ENCODE measurements at places on chromosomes 5 and 9.
A peak's percentile ranks its signal among the peaks of the same experiment; 100 is the strongest.

DNA sequence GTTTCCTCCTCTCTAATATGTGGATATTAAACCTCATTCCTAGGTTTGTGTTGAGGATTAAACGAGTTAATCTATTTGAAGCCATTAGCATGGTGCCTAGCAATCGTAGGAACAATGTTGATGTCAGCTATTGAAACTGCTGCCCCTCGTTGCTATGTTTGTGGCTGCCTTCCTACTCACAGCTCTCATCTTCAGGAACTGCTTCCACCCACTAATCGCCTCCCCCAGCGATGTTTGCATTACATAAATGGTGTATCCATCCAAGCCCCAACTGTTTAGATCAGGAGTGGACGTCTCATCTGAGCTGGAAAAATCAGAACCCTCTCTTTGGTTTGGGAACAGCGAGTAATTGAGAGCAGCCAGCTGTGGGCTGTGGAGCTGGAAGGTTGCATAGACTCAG is 416.6 kb downstream of the ARHGEF28 start:
- no peak for DNase-seq

GRCh38 chr5:122377026-122377425 is 65.0 kb downstream of the SNCAIP start:
- no peak for DNase-seq

DNA sequence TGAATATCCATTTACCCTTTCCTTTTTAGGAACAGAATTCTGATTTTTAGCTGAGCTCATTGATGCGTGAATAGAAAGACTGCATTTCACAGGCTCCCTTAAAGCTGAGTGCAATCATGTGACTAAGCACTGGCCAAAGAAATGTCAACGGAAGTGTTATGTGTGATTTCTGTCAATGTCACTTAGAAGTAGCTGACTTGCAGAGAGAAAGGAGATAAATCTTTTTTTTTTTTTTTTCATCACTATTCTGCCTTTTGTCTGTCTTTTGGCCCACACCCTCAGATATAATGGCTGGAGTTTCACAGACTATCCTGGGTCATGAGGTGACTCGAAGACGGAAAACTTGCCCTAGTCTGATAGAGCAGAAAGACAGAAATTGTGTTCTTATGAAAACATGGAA is 39.3 kb upstream of the SLC27A6 start:
- no peak for DNase-seq

- DNase-seq: no peak
Measured at GRCh38 chr9:124854822-124855221, 1.6 kb downstream of the WDR38 start.

- DNase-seq: no peak
Measured at GRCh38 chr9:125826850-125827249, 79.7 kb downstream of the PBX3 start.

GRCh38 chr5:111425205-111425604 is 87.1 kb downstream of the STARD4 start:
- no peak for DNase-seq

- no peak for DNase-seq
Measured at GRCh38 chr5:169880785-169881184, 99.5 kb downstream of the INSYN2B start.

GRCh38 chr9:6788162-6789016 is 30.6 kb downstream of the KDM4C start:
- peak; percentile 54 for DNase-seq

DNA sequence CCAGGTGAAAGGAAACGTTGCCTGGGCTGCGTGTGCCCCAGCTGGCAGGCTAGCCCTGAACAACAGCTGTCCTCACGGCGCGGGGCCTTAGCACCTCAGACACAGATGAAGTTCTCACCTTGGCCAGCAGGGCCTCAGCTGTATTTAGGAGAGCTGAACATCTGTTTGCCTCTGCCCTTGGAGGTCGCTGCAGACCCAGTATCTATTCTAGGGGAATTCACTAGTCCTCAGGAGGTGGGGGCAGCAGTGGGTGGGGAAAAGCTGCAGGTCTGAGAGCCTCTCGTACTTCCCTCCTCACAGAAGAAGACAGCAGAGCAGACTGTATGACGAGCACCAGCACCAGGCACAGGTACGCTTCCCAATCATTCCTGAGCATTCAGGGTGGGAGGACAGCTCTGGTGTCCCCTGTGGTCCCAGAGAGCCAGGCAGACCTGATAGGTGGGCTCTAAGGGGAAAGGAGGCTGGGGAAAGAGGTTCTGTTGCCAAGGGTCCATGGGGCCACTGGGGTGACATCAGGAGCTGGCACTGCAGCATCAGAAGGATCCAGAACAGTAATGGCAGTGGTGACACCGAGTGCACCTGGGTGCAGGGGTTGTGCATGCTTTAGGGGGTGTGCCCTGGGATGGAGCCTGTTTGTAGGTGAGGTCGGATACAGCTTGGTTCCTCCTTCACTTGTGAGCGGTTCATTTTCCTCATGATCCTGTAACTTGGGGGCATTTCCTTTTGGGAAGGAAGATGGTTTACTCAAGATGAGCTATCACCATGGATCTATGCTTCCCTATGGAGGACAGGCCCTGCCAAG is 13.8 kb downstream of the CD74 start:
- peak; percentile 22 for DNase-seq

GRCh38 chr9:69917743-69918142 is 97.1 kb downstream of the CFAP95 start:
- no peak for DNase-seq

GRCh38 chr5:163089926-163090325 is 347.5 kb upstream of the CCNG1 start:
- no peak for DNase-seq

- DNase-seq: no peak
Measured at GRCh38 chr9:84072621-84073180, 92.1 kb downstream of the RMI1 start.

- DNase-seq: no peak
Measured at GRCh38 chr5:96816411-96816939, 8.7 kb upstream of the ERAP1 start.

- peak; percentile 79 for DNase-seq
Measured at GRCh38 chr5:65926276-65926783, at the start of gene ERBIN. Gene ERBIN (plus strand): TSS chr5:65926575. CDS start chr5:65992719, 66,144 bp downstream.

- no peak for DNase-seq
Measured at GRCh38 chr9:119280740-119281485, 88.3 kb downstream of the BRINP1 start.

DNA sequence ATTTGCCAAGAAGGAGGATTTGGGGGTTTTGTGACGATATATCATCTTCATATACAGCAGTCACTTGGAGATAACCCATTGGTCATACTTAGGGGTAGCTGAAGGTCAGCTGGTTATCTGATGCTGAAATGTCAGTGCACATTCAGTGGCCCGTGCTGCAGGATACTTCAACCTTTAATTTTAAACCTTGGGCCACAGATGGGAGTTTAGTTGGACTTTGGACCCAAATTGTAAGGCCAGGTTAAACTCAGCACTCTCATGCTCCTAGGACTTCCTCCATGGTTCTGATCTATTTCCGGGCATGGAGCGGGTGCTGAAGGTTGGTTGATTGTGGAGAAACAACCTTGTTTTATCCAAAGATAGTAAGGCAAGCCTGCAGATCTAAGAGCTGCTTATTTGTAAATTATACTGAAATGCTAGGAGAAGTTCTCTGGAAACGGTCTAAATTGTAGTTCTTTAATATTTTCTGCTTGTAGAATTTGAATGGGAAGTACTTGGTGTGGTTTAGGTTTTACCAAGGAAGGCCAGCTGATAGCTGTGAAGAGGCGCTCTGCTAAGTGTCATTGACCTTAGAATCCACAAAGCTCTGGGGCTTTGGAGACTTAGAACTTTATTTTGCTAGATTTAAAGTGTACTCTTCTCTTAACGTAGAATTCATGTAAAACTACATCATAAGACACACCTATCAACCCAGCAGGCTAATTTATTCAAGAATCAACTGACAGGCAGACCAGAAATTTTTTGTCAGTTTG is 38.6 kb downstream of the SLC44A1 start:
- DNase-seq: no peak

DNA sequence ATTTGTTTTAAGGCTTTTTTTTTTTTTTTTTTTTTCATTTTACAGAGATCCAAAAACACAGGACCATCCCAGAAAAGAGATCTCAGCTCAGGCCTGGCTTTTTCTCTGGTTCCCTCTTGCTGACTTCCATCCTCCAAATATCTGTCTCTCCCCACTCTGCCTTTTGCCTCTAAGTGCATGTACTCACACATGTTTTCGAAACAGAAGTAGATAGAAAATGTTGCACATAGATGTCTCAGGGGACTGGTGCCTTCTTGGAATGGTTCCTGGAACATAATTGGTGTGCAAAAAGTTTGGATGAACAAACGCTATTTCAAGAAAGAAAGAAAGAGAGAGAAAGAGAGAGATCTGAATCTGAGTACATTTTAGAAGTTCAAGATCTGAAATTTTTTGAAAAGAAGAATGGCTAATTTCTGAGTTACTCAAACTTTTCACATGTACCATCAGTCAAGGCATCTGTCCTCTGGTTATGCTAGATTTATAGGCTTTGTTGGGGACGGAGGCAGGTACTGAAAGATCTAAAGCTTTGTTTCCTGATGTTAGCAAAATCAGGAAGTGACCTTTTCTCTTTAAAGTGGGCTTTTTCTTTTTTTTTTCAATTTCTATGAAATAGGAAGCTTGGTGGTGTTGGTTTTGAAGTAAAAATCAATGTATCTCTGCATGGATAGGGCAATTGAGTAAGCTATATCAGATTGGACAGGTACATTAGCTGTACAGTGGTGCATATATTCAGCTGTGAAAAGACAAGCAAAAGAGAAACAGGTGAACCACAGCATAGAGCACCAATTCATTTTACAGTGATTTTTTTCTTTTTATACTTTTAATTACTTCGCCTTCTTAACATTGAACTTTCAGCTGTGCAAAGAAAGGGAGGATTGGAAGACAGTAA is 8.5 kb upstream of the TNFSF8 start:
- no peak for DNase-seq

DNA sequence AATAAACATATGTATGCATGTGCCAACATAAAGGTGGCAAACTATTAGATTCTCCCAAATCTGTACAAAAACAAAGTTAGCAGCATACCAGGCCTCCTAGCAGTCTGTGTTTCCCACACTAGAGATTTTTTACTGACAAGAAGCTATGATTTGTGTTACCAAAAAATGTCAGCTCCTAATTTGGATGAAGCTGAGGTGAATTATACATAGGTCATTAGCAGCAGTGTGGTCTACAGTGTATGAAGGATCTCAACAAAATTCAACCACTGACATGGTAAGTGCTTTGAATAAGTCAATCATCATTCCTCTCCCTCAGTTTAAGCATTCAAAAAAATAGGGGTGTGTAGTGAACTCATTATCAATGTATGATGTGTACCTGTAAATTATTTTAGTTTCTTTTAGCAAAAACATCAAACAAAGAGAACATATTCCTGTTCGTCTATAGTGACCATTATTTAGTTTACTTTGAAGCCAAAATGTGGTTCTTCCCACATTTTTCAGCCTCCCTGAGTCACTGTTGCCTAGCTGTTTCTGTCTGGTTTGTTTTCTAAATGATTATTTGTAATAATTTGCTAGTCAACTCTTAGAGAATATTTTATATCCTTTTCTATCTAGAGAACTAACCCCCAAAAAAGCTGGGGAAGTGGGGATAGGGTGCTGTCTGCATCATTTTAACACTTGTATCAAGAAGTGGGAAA is 52.1 kb upstream of the RGMB start:
- DNase-seq: no peak

DNA sequence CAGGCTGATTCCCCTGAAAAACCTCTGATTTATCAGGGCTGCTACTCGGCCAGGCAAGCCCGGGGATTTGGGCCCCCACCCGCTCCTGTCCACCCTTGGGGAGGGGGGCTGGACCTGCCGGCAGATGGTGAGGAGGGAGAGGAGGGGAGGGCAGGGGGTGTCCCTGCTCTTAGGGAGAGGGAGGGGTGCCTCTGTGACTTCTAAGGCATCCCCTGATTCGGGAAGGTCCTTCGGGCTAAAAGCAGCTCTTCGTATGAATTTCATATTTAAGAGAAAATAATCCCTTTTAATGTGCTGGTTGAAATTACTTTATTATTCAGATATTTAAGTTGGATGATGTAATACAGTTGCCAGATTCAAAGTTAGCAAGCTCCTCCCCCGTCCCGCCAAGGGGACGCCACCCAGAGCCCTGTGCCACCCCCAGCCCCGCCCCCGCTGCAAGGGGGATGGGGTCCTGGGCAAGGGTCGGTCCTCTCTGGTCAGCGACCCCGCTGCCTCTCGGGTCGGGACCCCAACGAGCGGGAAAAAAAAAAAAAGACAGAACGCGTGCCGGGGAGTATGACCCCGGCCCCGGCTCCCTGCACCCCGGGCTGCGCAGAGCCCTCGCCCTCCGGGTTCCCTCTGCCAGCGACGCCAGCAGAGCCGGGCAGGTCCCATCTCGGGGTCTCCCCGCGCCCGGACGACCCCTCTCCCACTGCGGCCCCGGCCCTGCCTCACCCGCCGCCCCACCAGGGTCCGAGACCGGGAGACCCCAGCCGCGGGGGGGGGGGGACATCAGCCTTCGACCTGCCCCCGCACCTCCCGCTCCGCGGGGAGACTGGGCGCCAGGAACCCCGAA is 12.4 kb downstream of the LHX3 start:
- no peak for DNase-seq

DNA sequence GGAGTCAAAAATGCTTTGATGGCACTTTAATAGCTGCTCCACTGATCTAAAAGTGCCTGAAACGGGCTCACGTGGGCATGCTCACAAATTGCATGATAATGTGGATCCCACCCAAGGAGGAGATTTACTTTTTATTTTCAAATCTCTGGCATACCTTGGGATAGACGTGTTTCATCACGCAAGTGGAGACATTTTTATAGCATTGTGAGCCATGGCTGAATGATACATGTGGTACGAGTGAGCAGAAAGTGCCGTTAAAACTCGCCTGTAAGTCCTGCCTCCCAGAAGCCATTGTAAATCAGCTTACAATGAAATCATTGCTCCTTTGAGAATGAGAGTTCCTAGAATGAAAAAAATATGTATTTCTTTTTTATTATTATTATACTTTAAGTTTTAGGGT is 514.7 kb downstream of the MAT2B start:
- DNase-seq: no peak

DNA sequence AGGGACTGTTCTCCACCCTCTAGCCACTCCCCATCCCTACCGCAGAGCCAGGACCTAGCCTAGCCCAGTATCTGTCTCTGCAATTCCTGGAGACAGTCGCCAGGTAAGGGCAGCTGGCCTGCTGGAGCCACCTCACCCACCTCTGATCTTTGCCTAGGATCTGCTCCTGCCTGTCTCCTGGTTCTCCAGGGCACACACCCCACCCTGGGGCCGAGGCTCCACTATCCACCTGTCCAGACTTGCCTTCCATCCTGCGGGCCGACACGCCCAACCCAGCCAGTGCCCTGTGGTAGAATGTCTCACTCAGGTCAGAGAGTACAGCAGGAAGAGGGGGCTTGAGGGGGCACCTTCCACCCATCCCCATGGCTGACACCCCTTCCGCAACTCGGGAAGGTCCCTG is 15.7 kb upstream of the AQP7 start:
- DNase-seq: peak; percentile 86

GRCh38 chr5:137265457-137265856 is 233.7 kb downstream of the SPOCK1 start:
- peak; percentile 26 for DNase-seq

- DNase-seq: no peak
Measured at GRCh38 chr9:84394036-84394435, 53.5 kb upstream of the SLC28A3 start.

DNA sequence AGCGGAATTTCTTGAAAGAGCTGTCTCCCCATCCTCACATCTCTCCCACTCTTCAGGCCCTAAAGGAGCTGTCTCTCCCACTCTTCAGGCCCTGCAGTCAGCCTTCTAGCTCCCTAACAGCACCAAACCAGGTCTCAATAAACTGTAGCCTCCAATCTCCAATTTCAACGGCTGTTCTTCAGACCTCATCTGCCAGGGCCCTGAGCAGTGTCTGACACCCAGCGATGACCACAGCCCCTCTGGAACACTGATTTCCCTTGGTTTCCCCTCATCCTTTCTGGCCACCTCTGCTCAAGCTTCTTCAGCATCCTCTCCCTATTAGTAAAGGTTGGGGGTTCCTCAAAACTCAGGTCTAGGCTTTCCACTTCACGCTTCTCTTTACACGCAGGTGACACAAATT is 1.6 kb upstream of the P4HA2 start:
- no peak for DNase-seq

Measured in epithelial cell of esophagus (primary cell).